Islet precursor cell (in vitro differentiated cells): ENCODE measurements at places on chromosomes 6 and 20.

DNA sequence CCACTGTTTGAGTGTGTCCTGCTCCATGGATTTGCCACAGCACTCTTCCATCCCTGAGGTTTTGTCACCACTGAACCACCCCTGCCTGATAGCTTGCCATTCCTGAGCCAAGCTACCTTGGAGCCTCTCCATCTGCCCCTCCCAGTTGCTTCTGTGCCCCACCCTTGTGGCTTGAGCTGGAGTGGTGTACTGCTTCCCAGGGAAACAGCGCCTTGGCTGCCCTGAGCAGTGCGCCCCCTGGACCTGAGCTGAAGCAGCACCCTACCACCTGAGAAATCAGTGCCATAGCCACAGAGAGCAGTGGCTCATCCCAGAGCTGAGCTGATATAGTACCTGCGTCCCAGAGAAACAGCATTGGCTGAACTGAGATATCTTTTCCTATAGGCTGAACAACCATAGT, 40.3 kb downstream of the IL22RA2 start:
- DNase-seq: no peak

- DNase-seq: no peak
These were observed 47.1 kb downstream of the DST start for GRCh38 chr6:56595490-56596122.

DNA sequence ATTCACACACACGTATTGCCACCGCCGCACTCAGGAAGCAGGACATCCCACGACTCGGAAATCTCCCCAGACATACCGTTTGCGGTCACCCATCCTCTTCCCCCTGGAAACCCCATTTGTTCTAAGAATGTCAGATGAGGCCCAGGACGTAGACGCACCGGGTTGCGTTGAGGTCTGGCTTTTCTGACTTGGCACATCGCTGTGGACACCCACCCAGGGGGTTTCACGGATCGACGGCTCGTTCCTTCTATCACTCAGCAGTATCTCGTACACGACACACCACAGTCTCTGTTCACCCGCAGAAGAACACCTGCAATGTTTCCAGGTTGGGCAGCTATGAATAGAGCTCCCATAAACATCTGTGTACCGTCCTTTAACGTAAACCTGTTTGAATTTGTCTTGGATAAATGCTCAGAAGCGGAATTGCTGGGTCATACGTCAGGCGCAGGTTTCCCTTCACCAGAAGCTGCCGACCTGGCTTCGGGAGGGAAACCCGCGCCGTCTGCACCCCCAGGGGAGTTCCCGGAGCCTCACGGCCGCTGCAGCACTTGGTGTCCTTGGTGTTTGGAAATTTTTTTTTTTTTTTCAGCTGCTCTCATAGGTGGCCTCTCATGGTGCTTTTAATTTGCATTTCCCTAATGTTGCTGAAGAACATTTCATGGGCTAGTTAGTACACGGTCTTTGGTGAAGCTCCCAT, 9.3 kb upstream of the EEF1A2 start:
- DNase-seq: peak; percentile 42

- DNase-seq: no peak
These were observed 4.2 kb downstream of the AKIRIN2 start for GRCh38 chr6:87697581-87698546.

- no peak for DNase-seq
These were observed 35.6 kb upstream of the TAGAP start for GRCh38 chr6:159080217-159080976.

DNA sequence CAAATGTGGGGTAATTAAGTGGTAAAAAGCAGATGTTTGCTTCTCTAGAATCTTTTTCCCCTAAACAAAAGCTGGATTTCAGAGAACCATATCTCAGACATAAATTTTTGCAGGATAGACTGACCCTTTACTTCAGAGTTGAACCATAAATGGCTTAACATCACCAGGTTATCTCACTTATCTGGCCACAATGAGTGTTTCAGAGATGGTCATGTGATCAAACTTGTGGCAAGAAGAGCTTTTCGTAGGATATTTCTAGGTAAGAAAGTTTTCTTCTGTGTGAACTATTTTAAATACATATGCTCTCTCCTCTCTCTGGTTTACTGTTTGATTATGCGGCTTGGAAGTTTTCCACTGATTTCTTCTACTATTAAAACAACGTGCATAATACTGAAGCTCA, 270.2 kb upstream of the TFAP2D start:
- DNase-seq: no peak

- no peak for DNase-seq
These were observed 29.7 kb downstream of the GJA1 start for GRCh38 chr6:121465101-121465500.

- no peak for DNase-seq
These were observed 97.5 kb upstream of the RPS6KA2 start for GRCh38 chr6:166724576-166724975.

DNA sequence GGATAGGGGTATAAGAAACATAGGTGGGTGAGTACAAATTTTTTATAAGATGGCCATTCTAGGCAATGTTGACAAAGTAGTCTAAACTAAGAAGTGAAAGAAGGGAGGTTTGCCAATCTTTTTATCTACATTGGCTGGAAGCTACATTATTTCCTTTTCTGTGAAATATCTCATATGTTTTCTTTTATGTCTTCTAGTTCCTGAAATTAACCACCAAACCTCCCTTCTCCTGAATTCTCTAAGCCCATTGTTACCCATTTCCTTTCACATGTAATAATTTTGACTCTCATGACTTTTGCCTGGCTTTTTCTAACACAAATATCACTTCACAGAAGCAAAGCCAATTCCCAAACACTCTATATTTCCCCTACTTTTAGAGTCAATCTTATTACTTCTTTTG, 496.2 kb upstream of the JAG1 start:
- no peak for DNase-seq
